Psoas muscle (tissue), 8 donors: ENCODE measurements at places on chromosomes 13 and 19. TPM values are rescaled to one million over a fixed set of nuclear protein-coding genes. Genes with fewer than 3 reads are reported as not detected.

GRCh38 chr19:40265055-40265762 lies 19.9 kb downstream of the AKT2 start:
- DNase-seq, result peak; percentile 56

- no peak for DNase-seq
Observed at GRCh38 chr13:21321269-21321668, 137.8 kb downstream of the ZDHHC20 start.

GRCh38 chr13:25249001-25249543 lies 38.2 kb downstream of the MTMR6 start:
- DNase-seq, result no peak

- no peak for DNase-seq
Observed at GRCh38 chr13:102392481-102393209, 9.2 kb downstream of the FGF14 start.

- DNase-seq, result no peak
Observed at GRCh38 chr13:53901593-53901992, 873.0 kb downstream of the OLFM4 start.

DNA sequence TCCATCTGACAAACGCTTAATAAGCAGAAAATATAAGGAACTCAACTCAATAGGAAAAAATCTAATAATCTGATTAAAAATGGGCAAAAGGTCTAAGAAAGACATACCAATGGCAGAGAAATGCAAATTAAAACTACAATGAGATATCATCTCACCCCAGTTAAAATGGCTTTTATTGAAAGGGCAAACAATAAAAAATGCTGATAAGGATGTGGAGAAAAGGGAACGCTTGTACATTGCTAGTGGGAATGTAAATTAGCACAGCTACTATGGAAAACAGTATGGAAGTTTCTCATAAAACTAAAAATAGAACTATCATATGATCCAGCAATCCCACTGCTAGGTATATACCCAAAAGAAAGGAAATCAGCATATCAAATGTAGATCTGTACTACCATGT lies 508.8 kb upstream of the GPC6 start:
- DNase-seq, result no peak

Gene OSCAR
- 0.96 TPM for total RNA-seq

GRCh38 chr13:96279904-96280303 lies 190.0 kb downstream of the HS6ST3 start:
- no peak for DNase-seq

DNA sequence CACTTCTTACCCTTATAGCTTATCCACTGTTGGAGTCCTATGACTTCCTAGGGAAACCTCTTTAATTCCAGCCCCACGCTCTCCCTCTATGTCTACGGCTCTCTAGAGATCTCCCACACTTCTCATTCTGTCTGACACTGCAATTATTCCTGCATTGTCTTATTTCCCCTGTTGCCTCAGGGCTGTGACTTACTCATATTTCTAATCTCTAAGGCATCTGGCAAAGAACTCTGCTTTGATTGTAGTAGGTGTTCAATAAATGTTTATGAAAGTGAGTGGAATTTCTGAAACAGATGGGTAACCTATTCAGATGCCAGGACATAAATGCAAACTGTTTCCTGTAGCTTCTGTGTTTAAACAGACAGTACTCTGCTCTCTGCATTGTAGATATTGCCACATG lies 102.4 kb upstream of the SERTM1 start:
- no peak for DNase-seq

DNA sequence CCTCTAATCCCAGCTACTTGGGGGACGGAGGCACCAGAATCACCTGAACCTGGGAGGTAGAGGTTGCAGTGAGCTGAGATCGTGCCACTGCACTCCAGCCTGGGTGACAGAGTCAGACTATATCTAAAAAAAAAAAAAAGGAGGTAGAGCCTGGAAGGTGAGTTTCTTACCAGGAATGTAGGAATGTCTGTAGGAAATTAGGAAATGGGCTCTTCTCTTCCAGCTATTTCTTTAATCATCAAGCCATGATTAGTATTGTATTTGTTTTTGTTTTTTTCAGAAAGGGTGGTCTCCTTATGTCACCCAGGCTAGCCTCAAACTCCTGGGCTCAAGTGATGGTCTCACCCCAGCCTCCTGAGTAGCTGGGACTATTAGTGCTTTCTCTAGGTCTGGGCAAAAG lies 26.3 kb upstream of the SERP2 start:
- no peak for DNase-seq
